Stimulated activated CD4-positive, alpha-beta T cell treated with anti-CD3 and anti-CD28 coated beads, Interleukin-1b, Interleukin-23, amount 100 ng/mL, for 1 hour (primary cell): ENCODE measurements at places on chromosomes 5 and 9.

DNA sequence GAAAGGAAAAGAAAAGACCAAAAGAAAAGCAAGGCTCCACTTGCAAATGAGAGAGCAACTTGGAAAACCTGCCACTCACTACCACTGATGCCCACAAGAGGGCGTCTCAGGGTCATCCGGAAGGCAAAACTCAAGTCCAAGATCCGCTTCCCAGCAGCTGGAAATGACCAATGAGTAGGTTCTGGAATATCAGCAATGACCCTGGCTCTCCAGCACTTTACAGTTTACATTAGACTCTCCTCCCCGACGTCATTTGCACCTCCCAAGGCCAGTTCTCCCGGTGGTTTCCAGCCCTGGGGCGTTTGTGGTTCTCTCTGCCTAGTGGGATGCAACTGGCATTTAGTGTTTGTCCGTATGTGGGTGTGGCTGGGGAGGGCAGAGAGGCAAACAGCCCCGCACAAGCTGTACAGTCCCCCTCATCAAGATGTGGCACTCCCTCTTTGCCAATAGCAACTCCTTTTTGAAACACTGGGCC, 193.8 kb upstream of the ZNF618 start:
- DNase-seq: no peak

DNA sequence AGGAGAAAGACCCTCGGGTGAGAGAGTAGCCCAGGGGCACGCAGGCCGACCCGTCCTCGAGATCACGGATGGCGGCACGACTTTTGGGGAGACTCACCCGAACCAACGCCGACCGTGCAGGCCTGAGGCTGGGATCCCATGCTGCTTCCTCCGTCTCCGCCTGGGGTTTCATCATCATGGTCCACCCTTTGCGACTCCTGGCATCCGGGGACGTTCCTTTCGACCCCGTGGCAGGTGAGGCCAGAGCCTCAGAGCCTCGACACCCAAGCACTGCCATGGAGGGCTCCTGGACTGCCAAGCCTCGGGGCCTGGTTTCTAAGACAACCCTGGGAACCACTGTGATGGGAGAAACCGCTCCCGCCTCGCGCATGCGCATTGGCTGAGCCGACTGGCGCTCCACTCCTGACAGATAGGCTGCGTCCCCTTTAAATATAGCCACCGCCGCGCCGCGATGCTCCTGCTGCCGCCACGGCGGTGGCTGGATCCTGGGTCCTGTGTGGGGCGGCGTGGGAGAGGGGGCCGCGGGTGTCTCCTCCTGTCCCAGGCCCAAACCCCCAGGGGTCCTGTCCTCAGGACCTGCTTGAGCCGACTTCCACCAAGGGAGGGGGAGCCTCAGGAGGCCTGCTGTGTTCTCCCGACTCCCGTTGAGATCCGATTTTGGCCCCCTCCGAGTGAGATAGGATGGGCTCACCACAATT, 481.6 kb downstream of the SPATA31A7 start:
- no peak for DNase-seq

GRCh38 chr5:52786949-52787599, 642 bp upstream of the ITGA1 start:
- no peak for DNase-seq

GRCh38 chr9:30913331-30913730, 1471.1 kb upstream of the ACO1 start:
- no peak for DNase-seq

GRCh38 chr9:100465761-100466160, 7.2 kb upstream of the TMEFF1 start:
- DNase-seq: no peak

DNA sequence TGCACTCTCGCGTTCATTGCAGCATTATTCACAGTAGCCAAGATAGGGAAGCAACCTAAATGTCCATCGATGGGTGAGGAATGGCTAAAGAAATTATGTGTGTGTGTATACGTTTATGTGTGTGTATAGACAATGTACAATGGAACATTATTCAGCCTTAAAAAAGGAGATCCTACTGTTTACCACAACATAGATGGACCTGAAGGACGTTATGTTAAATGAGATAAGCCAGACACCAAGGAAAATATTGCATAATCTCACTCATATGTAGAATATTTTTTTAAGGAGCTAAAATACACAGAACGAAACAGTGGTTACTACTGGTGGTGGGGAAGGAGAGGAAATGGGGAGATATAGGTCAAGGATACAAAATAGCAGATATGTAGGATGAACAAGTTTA, 2.4 kb downstream of the KIF2A start:
- DNase-seq: no peak

DNA sequence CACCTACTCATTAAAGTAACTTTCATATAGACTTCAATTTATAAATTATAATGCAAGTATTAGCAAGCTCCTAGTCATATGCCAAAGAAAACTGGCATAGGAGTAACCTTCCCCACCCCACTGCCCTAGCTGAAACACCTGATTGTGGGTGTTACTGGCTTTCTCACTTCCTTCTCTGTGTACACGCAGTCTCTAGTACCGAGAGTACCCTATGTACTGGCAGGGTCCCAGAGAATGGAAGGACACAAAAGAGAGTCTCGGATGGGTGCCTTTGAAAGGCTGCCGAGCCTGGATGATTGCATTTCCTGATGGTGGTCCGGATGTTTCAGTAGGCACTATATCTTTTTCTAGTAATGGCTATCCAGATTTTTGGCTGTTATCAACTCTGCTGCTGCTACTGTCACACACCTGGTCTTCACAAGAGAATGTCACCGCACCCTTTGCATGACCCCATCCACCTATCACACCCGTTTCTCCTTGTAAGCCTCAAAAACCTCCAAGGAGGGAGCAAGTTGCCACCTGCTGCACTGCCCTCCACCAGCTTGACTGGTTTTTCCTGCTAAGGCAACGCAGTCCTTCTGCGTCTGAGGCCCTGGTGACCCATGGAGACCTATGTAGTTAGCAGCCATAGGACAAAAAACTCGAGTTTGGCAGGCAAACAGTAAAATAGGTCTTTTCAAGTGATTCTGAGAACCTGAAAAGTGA, 53.8 kb upstream of the CLINT1 start:
- no peak for DNase-seq

DNA sequence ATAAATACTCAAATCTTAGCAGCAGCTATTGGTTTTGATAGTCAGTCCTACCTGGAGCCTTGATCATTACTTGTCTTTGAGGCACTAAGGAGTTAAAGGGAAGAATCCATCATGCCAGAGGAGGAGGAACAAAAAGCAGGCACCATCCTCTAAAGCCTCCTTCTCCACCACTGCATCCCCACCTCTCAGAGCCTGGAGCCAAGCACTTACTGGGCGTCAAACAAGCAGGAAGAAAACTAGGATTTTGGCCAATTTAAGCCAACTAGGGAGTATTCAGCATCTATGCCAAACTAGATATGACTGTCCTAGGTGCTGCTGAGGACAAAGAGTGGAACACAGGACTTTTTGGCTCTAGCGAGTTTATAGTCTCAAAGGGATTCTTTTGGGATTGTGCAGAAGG, 152.5 kb downstream of the PPP2R2B start:
- no peak for DNase-seq

GRCh38 chr5:1217596-1218206, 7.5 kb upstream of the SLC6A18 start:
- DNase-seq: no peak

GRCh38 chr5:9297134-9297533, 248.7 kb downstream of the SEMA5A start:
- DNase-seq: no peak

- no peak for DNase-seq
Observed at GRCh38 chr5:313806-314376, 7.6 kb upstream of the AHRR start.

GRCh38 chr5:1246711-1247431, 21.7 kb downstream of the SLC6A18 start:
- no peak for DNase-seq

DNA sequence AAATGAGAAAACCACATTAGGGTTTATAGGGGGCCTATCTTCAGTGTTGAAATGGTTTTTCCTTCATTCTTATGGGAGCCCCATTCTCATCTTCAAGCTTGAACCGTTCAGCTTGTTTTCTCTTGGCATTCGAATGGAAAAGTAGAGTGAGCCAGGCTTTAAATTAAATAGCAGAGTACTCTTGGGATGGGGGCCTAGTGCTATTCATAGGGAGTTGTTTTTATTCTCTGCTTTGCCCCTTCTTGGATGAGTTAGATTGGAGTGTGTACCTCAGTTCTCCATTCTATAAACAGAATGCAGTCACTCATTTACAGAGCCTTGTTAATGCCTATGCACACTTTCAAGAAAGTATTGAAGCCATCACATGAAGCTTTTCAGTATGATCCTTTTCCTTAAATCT, 127.9 kb downstream of the FAM170A start:
- no peak for DNase-seq

DNA sequence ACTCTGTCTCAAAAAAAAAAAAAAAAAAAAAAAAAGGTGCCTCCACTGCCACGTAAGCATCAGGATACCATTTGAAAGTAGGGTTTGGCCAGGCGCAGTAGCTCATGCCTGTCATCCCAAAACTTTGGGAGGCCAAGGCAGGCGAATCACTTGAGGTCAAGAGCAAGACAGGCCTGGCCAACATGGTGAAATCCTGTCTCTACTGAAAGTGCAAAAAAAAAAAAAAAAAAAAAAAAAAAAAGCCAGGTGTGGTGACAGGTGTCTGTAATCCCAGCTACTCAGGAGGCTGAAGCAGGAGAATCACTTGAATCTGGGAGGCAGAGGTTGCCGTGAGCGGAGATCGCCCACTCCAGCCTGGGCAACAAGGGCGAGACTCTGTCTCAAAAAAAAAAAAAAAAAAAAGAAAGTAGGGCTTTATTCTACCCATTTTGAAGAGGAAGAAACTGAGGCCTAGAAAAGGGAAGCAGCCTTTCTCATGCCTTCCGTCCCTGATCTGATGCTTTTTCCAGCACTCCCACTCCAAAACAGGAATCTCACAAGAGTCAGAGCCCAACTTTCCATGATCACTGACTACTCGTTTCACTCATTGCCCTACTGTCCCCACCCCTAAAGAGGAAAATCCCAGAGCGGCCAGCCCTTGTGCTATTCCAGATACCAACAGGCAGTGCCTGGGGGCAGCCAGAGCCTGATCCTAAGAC, 16.3 kb upstream of the CCIN start:
- no peak for DNase-seq

- no peak for DNase-seq
Observed at GRCh38 chr5:146069780-146070099, 35.6 kb downstream of the PLAC8L1 start.

GRCh38 chr9:5622016-5622415, 6.9 kb upstream of the RIC1 start:
- no peak for DNase-seq

- DNase-seq: no peak
Observed at GRCh38 chr5:152701305-152701949, 296.3 kb upstream of the NMUR2 start.

DNA sequence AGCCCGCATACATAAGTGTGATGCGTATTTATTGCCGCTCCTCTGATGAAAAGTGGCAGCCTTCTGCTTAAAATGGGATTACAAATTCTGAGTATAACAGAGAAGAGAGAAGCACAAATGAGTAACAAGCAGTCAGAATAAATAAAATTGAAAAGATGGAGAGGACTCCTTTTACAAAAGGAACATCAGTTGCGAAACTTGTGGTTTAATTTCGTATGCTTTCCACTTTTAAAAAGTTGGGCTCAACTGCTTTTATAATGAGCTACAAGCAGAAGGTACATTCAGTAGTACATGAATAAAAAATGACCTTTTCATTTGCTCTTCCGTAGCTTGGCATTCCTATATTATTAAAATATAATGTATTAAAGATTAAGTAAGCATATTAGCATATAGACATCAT, 320.0 kb downstream of the FBXL17 start:
- no peak for DNase-seq

DNA sequence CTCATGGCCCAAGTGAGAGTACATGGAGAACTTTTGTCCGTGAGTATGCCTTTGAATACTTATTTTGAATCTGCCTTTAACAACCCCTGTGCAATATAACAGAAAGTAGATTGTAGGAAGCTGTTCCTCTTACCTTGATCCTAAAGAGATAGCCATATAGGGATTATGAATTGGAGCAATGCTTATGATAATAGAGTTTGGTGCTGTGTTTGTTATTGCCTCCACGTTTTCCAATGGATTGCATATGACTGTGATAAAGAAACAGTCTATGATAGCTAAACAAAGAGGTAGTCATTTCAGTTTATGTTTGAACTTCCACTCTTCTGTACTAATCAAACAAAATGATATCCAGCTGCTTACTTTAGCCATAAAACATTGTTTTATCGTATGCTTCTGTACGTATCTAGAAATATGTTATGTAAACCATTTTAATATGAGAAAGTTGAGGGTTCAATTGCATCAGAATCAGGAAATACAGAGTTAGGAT, 199.6 kb upstream of the RGMB start:
- no peak for DNase-seq

GRCh38 chr5:158992037-158992740, 107.5 kb downstream of the EBF1 start:
- DNase-seq: no peak

- no peak for DNase-seq
Observed at GRCh38 chr5:112143690-112144089, 275.4 kb downstream of the EPB41L4A start.

- DNase-seq: no peak
Observed at GRCh38 chr9:137774775-137775386, 102.7 kb upstream of the CACNA1B start.

DNA sequence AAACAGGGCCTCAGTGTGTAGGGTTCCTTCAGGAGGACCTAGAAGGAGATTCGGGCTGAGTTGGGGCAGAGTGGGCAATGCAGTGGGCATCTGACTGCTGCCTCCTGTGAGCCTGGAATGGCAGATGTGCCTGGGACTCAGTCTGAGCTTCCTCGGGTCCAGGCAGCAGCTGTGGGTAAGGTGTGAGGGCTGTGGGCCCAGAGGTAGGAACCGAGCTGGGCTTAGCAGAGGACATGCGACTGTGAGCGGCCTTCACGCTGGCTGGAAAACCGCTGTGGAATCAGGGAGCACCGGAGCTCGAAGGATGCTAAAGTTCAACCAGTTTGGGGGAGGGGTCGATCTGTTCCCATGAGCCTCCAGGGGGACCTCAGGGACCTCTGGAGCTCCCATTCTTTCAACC, 137.0 kb downstream of the PAX5 start:
- no peak for DNase-seq

DNA sequence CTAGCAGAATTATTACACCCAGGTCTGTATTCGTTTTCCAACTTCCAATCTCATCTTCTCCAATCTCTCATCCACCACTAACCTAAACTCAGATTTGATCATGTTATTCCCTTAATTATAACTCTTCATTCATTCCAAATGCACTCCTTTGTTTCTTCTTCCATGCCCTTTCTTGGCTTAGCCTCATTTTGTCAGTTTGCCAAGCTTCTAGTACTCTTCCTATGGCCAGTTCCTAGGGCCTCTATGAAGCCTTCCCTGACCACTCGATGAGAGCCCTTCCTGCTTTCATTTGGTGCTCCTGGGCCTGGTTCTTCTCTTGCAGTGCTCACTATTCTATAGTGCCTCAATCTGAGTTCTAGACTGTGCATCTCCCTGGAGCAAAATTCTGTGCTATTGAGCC, 5.8 kb downstream of the FAM219A start:
- DNase-seq: no peak

GRCh38 chr5:14008819-14009311, 64.4 kb upstream of the DNAH5 start:
- DNase-seq: no peak
